ENCODE measurements at places on chromosomes 7 and 10.

DNA sequence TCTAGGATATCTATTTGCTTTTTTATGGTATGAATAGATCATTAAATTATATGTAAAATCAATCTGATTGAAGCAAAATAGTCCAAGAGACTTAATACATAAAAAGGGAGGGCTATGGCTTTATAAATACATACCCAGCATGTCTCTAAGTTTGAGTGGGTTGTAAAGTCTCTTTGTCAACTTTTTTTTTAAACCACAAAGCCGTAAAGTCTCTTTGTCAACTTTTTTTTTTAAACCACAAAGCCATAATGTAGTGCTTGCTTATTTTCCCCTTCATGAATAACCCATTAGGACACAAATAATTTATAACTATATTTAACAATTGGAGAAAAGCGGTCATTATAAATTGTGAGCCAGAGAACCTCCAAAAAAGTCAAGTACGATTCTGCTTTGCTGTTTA lies 5.7 kb downstream of the HECTD2 start:
- DNase-seq = no peak

GRCh38 chr10:71216751-71217265 lies 4.4 kb downstream of the UNC5B start:
- DNase-seq = no peak

DNA sequence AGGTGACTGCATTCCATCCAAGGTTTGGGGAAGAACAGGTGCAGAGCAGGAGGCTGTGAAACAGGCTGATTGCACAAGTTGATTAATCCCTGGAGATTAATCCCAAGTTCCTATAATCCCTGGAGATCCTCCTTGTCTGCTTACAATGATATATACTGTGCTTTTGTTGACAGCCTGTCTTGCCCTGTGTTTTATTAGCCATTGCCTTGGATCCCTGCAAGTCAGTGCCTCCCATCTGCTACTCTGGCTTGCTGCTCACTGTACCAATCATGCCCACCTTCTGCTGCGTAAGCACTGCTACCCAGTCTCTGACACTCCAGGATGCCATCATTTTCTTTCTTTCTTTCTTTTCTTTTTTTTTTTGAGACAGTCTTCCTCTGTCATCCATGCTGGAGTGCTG lies 65.4 kb downstream of the ANKRD61 start:
- no peak for DNase-seq

DNA sequence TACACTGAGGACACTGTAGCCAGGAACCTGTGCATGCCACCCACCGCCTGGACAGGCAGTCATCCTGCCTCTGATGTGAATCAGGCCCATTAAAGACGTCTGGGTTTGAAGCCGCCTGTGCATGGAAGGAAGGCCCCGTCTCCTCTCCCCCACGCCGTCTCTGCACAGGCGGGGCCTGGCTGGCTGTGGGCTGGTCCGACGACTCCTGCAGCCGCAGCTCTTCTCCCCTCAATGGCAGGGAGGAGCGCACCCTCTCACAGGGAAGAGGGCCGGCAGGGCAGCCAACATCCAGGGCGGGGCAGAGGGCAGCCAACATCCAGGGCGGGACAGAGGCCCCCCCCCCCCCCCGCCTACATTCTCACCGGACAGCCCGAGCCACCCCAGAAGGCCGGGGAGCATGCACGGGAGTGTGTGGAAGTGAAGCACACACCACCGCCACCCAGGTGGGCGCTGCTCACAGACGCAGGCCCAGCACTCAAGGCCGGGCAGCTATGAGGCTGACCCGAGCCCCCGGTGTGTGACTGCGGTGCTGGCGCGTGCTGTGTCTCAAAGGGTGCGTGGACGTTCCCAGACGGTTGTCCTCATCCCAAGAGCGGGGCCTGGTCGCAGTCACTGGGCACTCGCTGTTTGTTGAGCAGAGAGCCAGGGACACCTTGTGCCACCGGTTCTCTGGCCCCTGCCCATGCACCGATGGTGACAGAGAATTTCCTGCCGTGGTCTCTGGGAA lies 19.1 kb downstream of the DPYSL4 start:
- no peak for DNase-seq

DNA sequence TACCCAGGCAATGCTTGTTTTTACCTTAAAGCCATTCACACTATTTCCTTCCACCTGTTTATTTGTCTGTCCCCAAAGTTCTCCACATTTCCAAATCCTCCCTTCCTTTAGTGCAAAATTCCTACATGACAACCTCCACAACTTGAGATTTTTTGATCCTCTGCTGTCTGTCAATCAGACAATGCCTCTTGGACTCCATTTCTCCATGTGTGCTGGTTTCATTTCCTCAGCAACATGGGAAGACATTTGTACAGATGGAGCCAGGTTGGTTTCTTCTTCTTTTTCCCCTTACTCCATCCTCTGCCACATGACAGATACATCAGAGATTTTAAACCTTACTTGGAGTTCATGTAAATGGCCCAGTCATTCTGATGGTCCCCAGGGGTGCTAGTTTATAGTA lies 19.1 kb upstream of the GIMAP2 start:
- DNase-seq = no peak

- DNase-seq = no peak
Measured at GRCh38 chr7:47669901-47670384, 88.0 kb upstream of the TNS3 start.

- DNase-seq = no peak
Measured at GRCh38 chr7:2261611-2262010, 19.6 kb downstream of the NUDT1 start.

DNA sequence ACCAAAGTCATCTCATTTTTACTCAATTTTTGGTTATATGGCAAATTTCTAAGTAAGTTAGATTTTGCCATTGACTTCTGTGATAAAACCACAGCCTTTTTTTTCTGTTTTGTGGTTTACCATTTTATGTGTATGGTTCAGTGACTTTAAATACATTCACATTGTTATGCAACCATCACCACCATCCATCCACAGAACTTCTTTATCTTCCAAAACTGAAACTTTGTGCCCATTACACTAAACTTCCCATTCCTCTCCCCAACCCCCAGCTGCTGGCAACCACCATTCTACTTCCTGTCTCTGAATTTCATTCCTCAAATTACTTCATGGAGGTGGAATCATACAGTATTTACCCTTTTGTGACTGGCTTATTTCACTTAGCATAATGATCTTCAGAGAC lies 280.4 kb upstream of the TCERG1L start:
- no peak for DNase-seq

- no peak for DNase-seq
Measured at GRCh38 chr10:90031776-90032175, 330.4 kb downstream of the KIF20B start.

DNA sequence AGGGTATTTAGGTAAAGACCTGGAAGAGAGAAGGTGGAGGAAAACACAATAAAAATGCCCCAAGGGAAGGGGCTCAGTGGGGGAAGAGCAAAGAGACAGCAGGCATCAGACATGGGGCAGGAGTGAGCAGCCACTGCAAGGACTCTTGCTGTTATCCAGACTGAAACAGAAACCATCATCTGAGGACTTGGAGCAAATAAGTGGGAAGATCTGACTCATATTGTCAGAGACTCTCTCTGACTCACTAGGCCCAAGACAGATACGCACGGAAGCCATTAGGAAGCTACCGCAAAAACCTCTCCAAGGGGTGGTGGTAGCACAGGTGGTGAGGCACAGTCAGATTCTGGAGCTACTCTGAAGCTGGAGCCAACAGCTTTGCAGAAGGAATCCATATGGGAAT lies 110.7 kb downstream of the RNF32 start:
- DNase-seq = no peak

- no peak for DNase-seq
Measured at GRCh38 chr7:29199776-29200175, 5.2 kb downstream of the CHN2 start.

GRCh38 chr10:70843776-70844489 lies 28.2 kb downstream of the SGPL1 start:
- no peak for DNase-seq

GRCh38 chr7:157635669-157636068 lies 298.9 kb downstream of the DNAJB6 start:
- no peak for DNase-seq

DNA sequence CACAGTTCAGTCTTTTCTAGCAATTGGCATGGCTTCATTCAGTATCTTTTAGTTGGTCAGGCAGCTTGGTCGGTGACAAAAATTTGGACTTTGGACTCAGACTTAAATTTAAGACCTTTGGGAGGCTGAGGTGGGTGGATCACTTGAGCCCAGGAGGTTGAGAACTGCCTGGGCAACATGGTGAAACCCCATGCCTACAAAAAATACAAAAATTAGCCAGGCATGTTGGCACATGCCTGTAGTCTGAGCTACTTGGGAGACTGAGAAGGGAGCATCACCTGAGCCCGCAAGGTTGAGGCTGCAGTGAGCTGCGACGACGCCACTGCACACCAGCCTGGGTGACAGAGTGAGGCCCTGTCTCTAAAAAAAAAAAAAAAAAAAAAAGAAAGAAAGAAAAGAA lies 19.5 kb upstream of the ITPRID1 start:
- DNase-seq = no peak

- no peak for DNase-seq
Measured at GRCh38 chr7:31054608-31055278, 2.6 kb downstream of the ADCYAP1R1 start.

GRCh38 chr7:106844279-106844997 lies 20.6 kb upstream of the PIK3CG start:
- DNase-seq = no peak

- no peak for DNase-seq
Measured at GRCh38 chr10:23568996-23569395, 130.1 kb downstream of the OTUD1 start.

GRCh38 chr7:137981668-137982067 lies 20.2 kb downstream of the CREB3L2 start:
- DNase-seq = no peak

DNA sequence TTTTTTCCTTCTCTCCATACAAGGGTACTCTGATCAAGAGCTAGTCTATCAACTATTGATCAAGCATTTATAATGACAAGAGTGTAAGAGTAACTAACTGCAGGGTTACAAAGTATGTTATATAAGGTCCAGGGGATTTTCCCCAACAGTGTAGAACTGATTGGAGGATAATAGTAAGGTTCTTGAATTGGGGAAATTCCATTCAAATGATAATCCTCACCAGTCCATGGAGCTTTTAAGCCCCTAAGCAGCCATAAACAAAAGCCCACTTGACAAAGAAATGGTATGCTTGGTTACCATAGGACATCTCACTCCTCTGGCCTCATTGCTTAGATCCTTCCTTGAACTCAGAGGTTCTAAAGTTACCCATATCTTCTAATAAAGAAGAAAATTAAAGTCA lies 8.2 kb downstream of the YME1L1 start:
- DNase-seq = no peak

DNA sequence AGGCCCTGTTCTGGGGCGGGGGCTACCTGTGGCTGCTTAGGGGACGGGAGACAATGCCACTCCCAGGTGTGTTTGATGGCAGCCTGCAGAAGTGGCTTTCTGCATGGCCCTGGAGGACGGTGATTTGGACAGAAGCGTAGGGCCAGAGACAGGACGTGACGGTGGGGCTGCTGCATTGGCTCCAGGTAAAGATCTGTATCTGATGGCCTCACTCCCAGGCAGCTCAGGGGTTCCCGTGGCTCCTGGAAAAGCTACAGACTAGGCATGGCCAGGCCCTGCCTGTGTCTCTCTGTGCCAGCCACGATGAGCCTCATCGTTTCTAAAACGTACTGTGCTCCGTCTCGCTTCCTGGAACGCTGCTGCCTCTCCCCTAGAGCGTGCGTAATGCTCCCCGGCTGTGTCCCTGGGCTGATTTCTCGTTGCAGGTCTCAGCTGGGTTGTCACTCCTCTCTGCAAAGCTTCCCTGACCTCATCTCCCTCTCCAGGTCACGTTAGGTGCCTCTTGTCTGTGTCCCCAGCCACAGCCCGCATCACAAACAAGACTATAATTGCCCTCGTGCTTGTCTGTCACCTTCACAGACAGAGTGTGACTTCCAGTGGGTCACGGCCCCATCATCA lies 12.6 kb downstream of the GTF2IRD1 start:
- no peak for DNase-seq

DNA sequence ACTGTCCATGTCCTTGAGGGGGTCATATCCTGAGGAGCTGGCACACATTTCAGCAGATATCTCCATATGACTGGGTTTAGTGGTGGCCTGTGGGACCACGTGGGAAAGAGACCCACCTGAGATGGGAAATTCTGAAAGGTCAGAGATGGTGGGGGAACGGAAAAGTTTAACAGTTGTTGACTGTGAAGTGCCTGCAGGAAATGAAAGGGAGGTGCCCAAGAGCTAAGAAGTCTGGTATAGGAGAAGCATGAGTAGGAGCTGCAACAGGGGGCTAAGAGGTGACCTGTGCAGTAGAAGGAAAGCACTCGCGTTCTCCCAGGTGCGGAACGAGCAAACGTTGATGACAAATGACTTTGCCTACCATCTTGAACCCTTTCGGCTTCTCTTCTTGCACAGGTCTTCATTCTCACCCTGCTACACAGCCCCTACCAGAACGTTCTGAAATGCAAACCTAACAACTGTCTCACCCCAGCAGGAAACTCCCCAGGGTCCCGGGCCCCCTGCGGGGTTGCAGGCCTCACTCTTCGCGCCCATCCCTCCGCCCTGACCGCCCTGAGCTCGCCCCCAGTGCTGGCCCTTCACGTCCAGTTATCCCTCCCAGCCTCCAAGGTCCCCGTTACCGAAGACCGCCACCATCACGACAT lies 9.8 kb upstream of the FXYD4 start:
- DNase-seq = no peak

- DNase-seq = no peak
Measured at GRCh38 chr7:47897831-47898230, 50.4 kb downstream of the PKD1L1 start.

DNA sequence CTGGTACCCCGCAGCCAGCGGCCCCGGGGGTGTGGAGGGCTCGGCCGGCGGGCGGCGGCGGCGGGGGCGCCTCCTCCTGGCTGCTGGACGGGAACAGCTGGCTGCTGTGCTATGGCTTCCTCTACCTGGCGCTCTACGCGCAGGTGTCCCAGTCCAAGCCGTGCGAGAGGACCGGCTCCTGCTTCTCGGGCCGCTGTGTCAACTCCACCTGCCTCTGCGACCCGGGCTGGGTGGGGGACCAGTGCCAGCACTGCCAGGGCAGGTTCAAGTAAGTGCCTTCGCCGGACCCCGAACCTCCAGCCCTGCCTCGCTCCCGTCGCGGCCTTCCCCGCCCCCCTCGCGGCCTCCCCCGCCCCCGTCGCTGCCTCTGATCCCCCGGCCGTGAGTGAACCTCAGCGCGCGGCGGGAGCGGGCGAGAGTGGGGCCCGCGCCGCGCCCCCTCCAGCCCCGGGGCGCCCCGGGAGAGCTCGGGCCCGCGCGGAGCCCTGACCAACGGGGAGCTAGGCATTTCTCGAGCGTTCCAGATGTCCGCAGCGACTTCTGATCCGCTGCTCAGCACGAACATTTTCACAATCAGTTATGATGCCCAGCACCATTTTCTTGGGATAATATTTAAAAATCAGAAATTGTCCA lies 727 bp downstream of the ATRNL1 start:
- DNase-seq = peak; percentile 7

DNA sequence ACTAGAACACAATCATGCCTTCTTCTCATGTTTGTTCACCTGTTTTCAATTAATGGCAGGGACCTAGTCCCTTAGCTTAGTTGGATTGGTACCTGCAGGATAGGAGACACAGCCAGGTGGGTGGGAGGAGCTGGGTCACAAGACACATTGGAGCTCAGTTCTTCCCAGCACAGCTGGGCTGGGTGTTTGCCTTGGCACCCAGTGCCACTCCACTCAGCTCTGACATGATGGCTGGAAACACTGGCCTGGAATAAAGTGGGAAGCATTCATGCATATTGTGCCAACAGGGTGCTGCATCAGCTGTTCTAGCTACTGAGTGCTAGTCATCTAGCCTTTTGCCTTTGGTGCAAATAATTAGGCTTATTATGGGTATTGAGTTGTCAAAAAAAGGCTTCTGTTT lies 226.1 kb downstream of the PTEN start:
- no peak for DNase-seq

GRCh38 chr7:94529516-94529915 lies 19.9 kb downstream of the CASD1 start:
- DNase-seq = no peak
